COR-L47 (cell line): ENCODE measurements at places on chromosomes 6 and 20.

DNA sequence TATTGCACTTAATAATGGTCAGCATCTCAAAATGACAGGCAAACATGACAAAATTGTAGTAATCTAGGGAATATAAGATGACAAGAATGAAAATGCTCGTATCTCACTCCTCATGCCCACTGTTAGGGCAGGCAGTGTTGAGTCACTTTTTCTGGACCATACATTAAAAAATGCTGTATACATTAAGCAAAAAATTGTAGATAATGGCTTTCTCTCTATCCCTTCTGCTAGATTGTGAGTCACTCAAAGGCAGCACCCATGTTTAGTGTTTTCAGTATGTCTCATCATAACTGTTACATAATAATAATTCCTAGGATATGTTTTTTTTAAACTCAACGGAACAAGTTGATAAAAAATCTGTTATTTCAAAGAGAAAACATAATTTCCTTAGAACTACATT is 199.3 kb downstream of the TENT5A start:
- DNase-seq, result no peak

DNA sequence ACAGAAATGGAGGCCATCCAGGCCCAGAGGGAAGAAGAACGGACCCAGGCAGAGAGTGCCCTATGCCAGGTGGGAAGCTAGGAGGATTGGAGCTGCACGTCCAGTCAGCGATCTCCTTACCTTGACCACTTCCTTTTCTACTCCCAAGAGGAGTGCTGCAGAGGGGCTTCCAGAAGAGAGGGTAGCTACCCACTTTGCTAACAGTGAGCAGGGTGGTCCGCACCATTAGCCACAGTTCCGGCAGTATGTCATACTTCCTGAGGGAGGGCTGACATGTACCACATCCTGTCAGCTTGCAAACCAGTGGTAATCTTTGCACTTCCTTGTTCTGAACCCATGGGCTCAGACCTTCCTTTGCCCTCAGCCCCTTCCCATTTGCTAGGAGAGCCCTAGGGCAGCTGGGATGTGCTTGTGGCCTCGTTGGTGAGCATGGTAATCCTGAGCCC is 35.4 kb downstream of the CEP250 start:
- DNase-seq, result no peak

- DNase-seq, result no peak
Observed at GRCh38 chr6:104711371-104711770, 148.3 kb downstream of the HACE1 start.

GRCh38 chr6:106702046-106702445 is 72.7 kb downstream of the QRSL1 start:
- DNase-seq, result no peak

DNA sequence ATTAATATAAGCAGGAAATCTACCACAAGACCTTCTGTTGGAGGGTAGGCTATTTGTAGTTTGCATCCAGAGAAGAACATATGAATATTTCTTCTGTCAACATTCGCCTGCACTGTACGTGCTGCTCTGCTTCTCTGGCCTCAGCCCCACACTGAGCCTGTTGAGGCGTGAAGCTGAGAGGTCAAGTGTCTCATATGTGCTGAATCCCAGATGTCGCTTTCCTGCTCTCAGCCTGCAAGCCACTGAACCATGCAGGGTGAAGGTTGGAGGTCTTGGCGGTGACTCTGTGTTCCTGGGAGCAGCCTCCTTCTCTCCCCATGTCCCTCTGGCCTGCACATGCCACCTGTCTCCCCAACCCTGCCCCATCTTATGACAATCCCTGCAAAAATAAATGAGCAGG is 83.6 kb downstream of the TMEM170B start:
- DNase-seq, result no peak

GRCh38 chr6:28648878-28649375 is 123.2 kb downstream of the GPX5 start:
- DNase-seq, result no peak

- DNase-seq, result no peak
Observed at GRCh38 chr20:308427-309038, 11.2 kb downstream of the ZCCHC3 start.

GRCh38 chr20:32829311-32830005 is 9.7 kb downstream of the MAPRE1 start:
- DNase-seq, result no peak

- DNase-seq, result no peak
Observed at GRCh38 chr20:63158845-63159244, 57.1 kb downstream of the YTHDF1 start.

DNA sequence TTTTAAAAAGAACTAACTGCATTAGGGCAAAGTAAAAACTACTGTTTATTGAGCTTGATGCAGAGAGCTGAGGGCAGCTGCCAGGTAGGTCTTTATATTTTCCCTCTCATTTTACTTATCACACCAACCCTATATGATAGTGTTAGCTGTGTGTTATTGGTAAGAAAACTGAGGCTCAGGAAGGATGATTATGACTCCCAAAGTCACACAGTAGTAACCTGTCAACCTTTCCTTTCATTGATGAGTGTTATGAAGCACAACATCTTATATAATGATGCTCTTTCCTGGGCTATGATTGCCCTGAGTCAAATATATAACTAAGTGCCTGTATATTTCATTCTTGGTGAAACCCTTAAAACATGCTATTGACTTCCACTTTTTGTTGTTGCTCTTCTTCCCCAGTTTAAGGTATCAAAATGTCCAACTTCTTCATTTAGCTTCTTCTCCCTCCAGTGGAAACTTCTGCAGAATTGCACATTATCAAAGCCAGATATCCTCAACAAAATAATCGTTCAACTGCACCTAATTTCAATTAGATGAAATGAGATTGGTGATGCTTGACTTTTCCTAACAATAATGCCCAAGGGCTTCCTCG is 8.1 kb downstream of the GFOD1 start:
- no peak for DNase-seq

DNA sequence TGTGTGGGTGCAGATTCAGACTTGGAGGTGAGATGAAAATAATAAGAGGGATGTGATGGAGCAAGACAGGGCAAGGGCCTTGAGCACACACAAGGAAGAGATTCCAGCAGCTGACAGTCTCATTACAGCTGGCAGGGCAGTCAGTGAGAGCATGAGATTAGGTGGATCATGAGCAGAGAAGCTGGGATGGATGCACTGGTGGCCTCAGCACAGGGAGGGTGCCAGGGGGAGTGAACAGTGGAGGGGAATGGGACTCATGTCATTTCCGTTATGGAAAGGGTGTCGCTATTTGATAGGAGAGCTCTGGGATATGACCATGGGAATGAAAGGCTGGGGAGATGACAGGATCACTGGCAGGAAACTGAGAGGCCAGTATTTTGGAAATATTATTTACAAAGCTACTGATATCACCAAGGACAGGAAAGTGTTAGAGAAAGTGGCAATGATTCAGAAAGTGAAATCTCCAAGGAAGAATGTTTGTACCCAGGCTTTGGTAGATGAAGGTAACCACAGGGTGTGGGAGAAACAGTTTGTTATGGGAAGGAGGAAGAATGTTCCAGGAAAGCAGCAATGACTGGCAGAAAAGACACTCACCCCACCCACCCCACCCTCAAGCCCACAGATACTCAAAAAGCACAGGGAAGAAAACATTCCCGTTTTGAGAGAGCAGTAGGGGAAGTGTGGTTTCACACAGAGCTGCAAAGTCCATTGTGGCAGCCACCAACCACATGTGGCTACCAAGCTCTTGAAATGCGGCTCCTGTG is 214.7 kb upstream of the PROKR2 start:
- no peak for DNase-seq

DNA sequence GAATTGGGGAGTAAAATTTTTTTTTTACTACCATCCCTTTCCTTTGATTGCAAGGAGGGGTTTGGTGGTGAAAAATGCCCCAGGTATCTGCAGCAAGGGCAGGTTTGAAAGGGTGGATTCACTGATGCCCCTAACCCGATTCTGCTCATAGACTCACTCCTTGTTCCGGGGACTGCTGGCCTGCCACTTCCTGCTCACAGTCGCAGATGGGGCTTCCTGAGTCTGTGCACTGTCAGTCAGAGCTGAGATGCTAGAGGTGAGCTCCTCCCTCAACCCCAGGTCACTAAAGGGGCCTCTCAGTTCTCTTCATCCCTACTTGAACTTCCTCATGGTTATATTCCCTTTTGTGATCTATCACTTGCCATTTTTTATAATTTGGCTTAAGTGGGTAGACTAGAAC is 357.9 kb downstream of the FARS2 start:
- DNase-seq, result no peak
